CD4-positive, alpha-beta T cell (primary cell): ENCODE measurements at places on chromosomes 6 and 20. TPM values are rescaled to one million over a fixed set of nuclear protein-coding genes. Genes with fewer than 3 reads are reported as not detected.

Gene TSPO2
- not detected for total RNA-seq

Gene TAAR5
- total RNA-seq: not detected

Gene LZTS3
- total RNA-seq: 22.2 TPM

- DNase-seq: no peak
Observed at GRCh38 chr20:49136817-49137571, 51.1 kb downstream of the STAU1 start.

- peak; percentile 74 for DNase-seq
Observed at GRCh38 chr6:2940010-2940850, 31.1 kb downstream of the SERPINB6 start.

DNA sequence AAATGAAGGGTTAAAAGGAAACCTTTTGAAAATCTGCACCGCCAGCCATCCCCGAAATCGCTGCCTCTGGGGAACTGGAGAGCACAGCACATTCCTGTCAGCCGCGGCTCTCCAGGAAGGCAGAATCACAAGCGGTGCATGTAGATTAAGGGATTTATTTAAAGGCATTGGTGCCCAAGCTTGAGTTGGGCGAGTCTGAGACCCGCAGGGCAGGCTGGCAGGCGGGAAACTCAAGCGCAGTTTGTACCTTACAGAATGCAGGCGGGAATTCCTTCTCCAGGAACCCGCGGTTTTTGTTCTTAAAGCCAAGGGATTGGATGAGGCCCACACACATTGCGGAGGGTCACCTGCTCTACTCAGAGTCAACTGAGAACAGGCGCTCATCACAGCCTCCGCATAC, 10.8 kb downstream of the GPR31 start:
- DNase-seq: no peak

DNA sequence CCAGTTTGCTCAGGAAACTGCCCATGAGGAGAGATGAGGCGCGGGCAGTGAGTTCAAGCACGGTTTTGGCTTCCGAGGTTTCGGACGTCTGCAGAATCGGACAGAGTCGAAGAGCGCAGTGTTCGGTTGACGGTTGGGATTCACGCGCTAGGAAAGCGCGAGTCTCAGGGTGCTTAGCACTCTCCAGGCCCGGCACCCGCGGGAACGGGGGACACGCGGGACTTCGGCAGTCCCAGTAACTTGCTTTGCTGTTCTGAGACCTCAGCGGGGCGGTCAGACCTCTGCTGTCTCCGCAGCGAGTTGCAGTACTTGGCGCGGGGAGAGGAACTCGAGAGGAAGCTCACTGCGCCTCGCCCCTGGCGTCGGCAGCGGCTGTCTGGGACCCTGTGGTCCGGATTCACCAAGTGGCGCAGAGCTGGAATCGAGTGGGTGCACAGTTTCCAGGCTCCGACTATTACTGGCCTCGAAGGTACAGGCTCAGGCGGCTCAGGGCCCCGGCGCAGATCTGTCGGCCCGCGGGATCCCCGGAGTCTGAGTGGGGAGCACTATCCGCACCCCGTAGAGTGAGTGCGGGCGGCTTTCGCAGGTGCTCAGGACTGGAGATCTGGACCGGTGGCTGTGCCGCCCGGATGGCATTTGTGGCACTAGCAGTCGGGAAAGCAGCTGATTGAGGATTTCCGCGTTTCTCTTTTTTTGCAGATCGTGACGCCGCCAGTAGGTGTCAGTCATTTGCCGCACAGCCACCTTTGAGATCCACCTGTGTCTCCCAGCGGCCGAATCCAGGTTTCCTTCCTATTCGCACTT, at the start of gene POM121L2:
POM121L2 (minus strand) TSS at position 128 of the 804 bp plus-strand sequence; CDS start at position 25, 103 bp downstream.
- peak; percentile 40 for DNase-seq

- no peak for DNase-seq
Observed at GRCh38 chr6:16358531-16359138, 120.2 kb downstream of the GMPR start.

GRCh38 chr6:130118236-130118635, 99.9 kb downstream of the L3MBTL3 start:
- no peak for DNase-seq

GRCh38 chr6:73375216-73375615, 5.5 kb upstream of the OOEP start:
- DNase-seq: no peak
